ENCODE measurements at places on chromosomes 1 and 21.

- H3K4me3 ChIP-seq, result peak overlapping the region; percentile 22
- no peak for DNase-seq
- H3K4me1 ChIP-seq, result peaks cover 35% of the 10 kb centered on the region
- no peaks in the 10 kb centered on the region for H3K36me3 ChIP-seq
- peaks cover 7% of the 10 kb centered on the region for H3K27me3 ChIP-seq
- H3K27ac ChIP-seq, result peak overlapping the region; percentile 4
Measured at GRCh38 chr21:42392731-42393442, 3.0 kb downstream of the TMPRSS3 start.

GRCh38 chr1:157178490-157178889 is 40.3 kb upstream of the ETV3 start:
- no peaks in the 10 kb centered on the region for H3K36me3 ChIP-seq
- no peak overlapping the region for H3K4me3 ChIP-seq
- no peaks in the 10 kb centered on the region for H3K4me1 ChIP-seq

GRCh38 chr1:117076648-117077047 is 16.5 kb downstream of the TTF2 start:
- H3K36me3 ChIP-seq, result peaks cover 70% of the 10 kb centered on the region
- H3K4me3 ChIP-seq, result no peak overlapping the region
- H3K4me1 ChIP-seq, result no peaks in the 10 kb centered on the region
- no peak for DNase-seq
- H3K27me3 ChIP-seq, result no peaks in the 10 kb centered on the region
- no peak overlapping the region for H3K27ac ChIP-seq

DNA sequence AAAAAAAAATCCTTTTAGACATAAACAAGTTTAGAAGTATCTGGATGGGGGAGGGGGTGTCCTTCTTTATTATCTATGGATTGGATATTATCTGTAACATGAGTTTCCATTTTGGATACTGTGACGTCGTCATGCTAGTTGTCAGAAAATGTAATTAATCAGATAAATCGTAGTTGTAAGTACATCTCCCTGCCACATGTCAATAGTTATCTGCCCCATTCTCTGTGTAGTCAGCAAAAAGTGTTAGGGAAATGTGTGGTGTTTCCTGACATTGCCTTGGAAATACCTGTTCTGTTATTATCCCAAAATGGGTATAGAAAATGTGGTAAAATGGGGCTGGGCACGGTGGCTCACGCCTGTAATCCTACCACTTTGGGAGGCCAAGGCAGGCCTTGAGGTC is 24.6 kb upstream of the SDE2 start:
- no peaks in the 10 kb centered on the region for H3K27me3 ChIP-seq
- H3K4me1 ChIP-seq, result peaks cover 12% of the 10 kb centered on the region
- no peak overlapping the region for H3K27ac ChIP-seq

GRCh38 chr1:59705466-59706302 is 109.1 kb upstream of the HOOK1 start:
- peaks cover 3% of the 10 kb centered on the region for H3K36me3 ChIP-seq
- no peak for DNase-seq
- H3K4me3 ChIP-seq, result no peak overlapping the region
- no peaks in the 10 kb centered on the region for H3K27me3 ChIP-seq
- H3K27ac ChIP-seq, result no peak overlapping the region

GRCh38 chr1:3618881-3619671 is 5.7 kb upstream of the TPRG1L start:
- no peak overlapping the region for H3K27ac ChIP-seq
- peaks cover under 1% of the 10 kb centered on the region for H3K27me3 ChIP-seq
- peak overlapping the region; percentile 73 for H3K4me3 ChIP-seq
- peak; percentile 51 for DNase-seq
- no peaks in the 10 kb centered on the region for H3K36me3 ChIP-seq

GRCh38 chr1:21297975-21298374 is 7.7 kb upstream of the ECE1 start:
- no peak overlapping the region for H3K4me3 ChIP-seq
- peaks cover 30% of the 10 kb centered on the region for H3K36me3 ChIP-seq
- no peaks in the 10 kb centered on the region for H3K27me3 ChIP-seq
- no peak for DNase-seq
- peaks cover 88% of the 10 kb centered on the region for H3K4me1 ChIP-seq

- peaks cover 2% of the 10 kb centered on the region for H3K36me3 ChIP-seq
- H3K27me3 ChIP-seq, result no peaks in the 10 kb centered on the region
- H3K4me3 ChIP-seq, result no peak overlapping the region
- peaks cover 5% of the 10 kb centered on the region for H3K4me1 ChIP-seq
- no peak overlapping the region for H3K27ac ChIP-seq
Measured at GRCh38 chr1:207203541-207203940, 99.5 kb downstream of the C4BPA start.

DNA sequence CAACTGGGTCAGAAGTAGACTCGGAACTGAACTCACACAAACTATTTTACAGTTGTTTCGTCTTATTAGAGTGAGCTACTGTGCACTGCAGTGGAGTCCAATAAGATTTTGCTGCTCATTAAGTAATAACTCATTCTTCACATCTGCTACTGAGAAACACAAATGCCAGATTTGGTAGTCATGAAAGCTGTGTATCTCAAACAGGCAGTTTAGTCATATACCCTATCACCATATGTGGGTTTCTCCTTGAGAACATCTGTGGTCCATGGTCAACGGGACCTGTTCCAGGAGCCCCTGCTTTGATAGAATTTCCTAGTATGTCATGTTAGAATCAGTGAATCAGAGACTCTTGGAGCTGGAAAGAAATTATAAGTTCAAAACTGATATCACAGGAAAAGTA is 60.4 kb downstream of the ALG14 start:
- H3K4me1 ChIP-seq, result peaks cover 6% of the 10 kb centered on the region
- no peaks in the 10 kb centered on the region for H3K36me3 ChIP-seq
- no peak overlapping the region for H3K27ac ChIP-seq
- no peaks in the 10 kb centered on the region for H3K27me3 ChIP-seq
- DNase-seq, result no peak

DNA sequence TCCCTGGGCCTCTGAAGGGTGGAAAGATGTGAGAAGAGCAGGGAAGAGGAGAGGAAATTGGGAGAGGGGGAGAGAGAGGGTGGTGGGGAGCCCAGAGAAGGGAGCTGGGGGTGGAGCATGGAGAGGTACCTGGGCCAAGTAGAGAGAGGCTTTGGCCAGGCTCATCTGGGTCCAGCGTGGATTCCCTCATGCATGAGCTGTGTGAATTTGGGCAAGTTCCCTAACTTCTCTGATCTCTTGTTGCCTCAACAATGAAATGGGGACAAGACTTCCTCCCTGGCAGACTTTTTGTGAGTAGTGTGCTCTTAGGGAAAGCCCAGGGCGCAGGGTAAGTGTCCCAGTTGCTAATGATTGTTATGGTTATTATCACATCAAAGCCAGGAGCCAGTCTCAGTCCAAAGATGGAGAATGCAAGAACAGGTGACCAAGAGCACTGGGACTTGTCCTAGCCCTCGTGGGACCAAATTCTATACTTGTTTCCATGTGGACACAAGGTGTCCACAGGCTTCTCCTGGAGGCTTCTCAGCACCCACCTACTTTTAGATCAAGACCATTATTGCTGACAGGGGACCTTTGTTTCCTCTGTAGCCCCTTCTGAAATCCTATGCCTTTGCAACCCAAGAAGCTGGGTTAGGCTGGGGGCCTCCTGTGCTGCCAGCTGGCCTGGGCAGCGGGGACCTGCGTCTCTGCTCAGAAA is 13.9 kb downstream of the IL6R start:
- no peaks in the 10 kb centered on the region for H3K36me3 ChIP-seq
- no peak overlapping the region for H3K4me3 ChIP-seq
- H3K4me1 ChIP-seq, result peaks cover 35% of the 10 kb centered on the region
- H3K27me3 ChIP-seq, result no peaks in the 10 kb centered on the region
- no peak for DNase-seq

GRCh38 chr1:2495026-2495425 is 18.9 kb downstream of the PLCH2 start:
- no peak for DNase-seq
- peaks cover 60% of the 10 kb centered on the region for H3K4me1 ChIP-seq
- H3K36me3 ChIP-seq, result no peaks in the 10 kb centered on the region
- H3K27ac ChIP-seq, result no peak overlapping the region

All from activated B cell treated with CpG ODN at 0.5 μM for 24 hours (primary cell).